ENCODE measurements at places on chromosomes 2 and 18.
A peak's percentile ranks its signal among the peaks of the same experiment; 100 is the strongest.

DNA sequence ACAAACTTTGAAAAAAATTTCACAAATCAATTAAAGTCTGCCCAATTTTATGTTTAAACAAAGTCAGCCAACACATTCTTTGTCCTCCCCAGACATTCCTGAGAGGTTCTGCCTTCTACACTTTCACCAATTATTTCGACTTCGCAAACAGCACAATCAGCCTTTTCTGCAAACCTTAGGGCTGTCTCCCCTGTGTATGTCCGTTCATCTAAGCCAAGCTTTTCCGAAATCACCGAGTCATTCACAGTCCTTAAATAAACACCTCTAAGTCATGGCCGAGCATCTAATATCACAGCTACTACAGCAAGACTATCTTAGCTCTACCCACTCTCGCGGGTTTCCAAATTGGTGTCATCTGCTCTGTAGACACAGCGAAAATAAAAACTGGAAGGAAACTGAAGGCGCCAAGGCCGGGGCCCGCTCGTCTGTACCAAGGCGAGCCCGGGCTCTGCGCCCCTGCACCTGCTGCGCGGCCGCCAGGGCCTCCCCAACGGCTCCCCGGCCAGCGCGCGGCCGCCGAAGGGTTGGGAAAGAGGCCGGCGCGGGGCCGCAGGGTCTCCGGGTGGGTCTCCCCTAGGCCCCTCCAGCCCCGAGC, 730 bp downstream of the ODC1 start:
- DNase-seq = no peak

- DNase-seq = no peak
Measured at GRCh38 chr2:216142540-216142939, 33.4 kb downstream of the XRCC5 start.

DNA sequence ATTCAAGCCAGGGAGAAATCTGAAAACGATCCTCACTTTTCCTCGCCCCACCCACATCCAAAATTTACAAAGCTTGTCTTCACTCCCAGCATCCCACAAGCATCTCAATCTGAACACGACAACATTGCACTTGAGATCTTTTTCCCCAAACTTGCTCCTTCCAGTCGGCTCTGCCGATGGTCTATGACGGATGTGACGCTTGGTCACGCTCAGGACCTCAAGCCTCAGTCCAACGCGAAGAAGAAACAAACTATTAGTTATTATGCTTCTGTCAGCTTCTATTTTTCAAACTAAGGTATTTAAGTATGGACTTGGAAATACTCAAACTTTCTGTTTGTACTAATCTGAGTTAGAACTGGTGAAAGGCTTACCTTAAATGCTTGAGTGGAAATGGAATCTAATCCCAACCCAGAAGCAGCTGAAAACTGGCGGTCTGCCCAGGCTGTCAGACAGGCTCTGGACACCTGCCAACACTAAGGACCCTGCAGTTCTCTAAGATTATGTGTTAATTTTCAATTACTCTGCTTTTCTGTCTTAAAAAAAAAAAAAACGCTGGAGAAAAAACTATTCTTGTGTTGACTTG, 132.1 kb upstream of the DNMT3A start:
- no peak for DNase-seq

- DNase-seq = no peak
Measured at GRCh38 chr2:221726894-221727513, 154.9 kb upstream of the EPHA4 start.

DNA sequence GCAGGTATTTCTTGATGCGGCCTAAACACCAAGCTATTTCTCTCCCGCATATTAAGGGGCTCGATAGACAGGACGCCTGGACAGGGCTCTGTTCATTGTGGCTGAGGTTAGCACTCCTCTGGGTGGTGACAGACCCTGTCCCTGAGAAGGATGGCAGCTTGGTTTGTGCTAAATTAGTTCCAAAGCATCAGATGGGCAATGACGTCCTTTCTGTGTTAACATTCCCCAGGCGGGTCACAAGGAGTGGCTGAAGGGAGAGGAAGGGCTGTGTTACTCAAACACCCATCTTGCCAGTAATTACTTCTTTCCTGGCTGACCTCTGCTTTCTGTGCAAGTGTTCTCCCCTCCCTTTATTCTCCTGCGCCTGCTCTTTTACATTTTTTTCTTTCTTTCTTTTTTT, 75.0 kb downstream of the TMEM247 start:
- no peak for DNase-seq

- no peak for DNase-seq
Measured at GRCh38 chr18:13455960-13456481, 237.5 kb downstream of the LDLRAD4 start.

DNA sequence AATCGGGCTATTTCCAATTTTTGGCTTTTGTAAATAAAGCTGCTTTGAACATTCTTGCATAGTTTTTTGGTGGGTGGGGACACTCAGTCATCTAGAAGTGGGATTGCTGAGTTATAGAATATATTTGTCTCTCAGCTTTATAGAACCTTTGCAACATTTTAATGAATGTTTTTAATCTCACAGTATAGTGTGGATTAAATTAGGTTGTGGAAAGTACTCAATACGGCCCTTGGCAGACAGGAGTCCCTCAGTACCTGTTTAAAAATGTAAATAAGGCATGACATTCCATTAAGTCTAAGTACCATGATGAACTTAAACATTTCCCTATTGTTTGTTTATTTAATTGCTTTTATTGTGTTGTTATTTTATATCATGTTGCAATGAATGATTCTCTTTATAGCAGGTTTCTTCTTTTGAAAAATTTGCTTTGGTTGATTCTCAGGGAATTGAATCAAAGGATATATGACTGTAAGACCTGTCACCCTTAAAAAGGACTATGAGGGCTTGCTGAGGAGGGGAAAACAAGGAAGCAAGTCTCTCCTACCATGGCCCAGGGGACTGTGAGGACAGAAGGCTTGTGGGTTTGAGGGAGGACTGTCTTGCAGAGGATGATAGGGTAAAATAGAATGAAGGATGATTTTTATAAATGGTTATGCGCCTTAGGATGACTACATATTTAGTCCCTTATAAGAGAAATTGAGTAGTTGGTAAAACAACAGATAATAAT, 165.1 kb downstream of the RPIA start:
- DNase-seq = no peak

DNA sequence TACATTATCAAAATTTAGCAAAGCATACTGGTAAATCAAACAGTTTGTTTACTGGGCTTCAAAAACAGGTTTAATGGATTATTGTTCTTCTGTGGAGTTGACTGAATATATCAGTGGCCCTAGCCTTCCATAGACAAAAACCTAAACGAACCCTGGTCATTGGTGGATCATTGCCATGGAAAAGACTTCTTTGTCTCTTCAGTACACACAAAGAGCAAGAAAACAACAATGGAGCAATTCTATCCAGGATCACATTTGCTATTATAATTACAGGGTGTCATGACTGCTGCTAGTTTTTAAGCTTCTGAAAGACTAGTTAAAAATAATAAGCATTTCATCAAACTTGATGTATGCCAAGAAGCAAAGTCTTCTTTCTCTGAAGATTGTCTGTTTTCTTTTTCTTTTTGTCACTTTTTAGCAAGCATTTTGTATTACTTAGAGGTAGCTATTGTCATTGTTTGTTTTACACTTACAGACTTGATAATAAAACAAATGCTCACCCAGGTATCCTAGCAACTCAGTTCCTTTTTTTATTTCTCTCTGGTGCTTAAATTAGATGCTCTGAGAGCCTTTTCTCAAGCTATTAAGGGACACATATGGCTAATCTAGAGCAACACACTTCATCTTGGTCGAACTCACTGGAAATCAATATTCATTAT, 1228.7 kb upstream of the DDX18 start:
- DNase-seq = no peak

DNA sequence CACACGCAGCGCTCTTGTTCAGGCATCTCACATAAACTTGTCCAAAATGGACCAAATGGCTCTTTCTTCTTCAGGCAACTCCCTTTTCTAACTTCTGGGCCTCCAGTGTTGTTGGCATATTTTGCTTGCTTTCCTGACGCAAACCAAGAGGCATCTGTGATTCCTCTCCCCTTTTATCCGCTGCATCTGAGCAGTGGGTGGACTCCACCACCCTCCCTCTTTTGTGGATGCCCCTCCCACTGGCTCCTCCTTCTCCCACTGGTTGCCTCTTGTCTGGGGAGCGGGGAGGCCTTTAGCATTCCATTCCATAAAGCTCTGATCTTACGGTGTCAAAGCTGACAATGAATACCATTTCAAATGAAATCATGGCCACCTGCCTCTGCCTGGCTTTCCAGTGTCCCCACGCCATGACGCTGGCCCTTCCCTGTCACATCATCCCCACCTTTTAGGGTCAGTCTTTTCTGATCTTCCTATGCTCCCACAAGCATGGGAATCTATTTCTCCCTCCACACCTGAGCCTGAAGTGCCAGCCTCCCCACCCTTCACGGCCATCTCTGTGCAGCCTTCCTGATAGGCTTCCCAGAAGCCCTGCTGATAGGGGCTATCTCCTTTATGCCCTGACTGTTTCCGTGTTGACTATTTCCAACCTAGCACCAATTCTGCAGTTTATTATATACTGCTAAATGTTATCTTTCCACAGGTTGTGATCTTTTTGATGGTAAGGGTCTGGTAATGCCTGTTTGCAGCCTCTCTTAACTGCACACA, 51.5 kb downstream of the RPL37A start:
- DNase-seq = no peak

DNA sequence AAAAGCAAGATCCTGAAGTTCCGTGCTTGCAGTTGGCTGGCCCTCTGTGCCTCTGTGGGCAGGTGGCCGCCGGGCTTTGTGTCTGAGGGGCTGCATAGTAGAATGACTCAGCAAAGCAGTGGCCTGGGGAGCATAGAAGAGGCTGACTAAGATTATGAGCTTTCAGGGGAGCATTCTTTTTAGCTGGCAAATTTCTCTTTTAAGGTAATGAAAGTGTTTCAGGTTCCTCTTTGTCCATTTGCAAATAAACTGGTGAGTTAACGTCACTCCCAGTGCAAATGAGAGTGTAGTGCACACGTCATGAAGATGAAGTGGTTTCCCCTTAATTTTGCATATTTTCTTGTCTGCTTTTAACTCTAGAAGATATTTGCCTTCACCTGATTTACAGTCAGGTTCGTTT, 98.6 kb downstream of the BCL2L11 start:
- DNase-seq = no peak

DNA sequence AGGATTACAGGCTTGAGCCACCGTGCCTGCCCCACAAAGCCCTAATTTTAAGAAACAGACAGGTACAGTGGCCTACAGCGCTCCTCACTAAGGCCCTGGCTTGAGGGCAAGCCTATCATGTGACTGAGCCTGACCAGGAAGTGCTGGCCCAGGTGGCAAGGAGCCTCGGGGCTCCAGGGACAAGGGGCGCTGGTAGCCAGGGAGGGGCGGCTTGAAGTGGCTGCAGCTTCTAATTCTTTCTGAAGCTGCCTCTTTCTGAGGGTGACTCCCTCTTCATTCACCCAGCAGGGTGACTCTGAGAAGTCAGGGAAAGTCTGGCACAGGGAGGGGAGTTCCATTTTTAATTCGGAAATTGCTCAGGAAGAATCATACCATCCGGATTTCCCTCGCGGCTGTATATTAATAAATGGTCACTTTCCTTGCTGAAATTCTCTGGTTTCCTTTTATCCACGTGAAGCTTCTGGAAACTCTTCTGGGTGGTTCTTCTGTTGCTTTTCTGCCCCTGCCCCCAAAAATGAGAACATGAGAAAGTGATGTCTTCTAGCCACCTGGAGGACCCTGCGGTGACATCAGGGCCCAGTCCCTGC, 115.7 kb downstream of the FAM210A start:
- DNase-seq = no peak

DNA sequence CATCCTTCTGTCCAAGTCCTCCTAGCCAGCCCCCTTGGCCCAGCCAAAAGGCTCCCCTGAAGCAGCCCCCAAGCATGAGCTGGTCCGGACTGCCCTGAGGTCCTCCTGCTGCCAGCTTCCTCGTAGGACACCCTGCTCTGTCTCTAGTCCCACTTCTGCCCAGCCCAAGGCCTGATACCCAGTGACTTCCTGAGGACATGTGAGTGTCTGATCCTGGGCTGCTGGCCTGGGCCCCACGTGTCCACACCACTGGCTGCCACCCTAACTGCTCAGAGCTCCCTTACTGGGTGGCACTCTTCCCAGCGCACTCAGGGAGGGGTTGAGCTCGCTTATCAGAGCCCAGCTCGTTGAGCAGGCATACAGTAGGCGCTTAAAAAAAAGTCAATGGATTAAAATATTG, 34.4 kb upstream of the PDIA6 start:
- no peak for DNase-seq

DNA sequence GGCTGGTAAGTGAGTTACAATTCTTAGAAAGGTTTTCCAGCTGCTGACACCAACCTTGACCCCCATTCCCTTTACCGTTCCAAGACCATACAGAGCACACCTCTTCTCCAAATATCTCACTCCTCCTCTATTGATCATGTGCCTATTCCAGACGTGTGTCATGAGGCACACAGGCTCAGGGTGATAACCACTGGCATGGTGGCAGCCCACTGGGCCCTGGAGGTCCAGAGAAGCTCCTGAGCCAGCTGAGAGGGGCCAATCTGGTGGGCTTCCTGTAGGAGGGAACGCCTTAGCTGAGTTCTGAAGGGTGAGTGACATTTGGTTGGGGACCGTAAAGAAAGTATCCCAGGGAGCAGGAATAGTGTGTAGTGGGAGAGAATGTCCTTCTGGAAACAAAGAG, 28.3 kb downstream of the ZAP70 start:
- DNase-seq = no peak

- DNase-seq = peak; percentile 29
Measured at GRCh38 chr2:239299218-239299939, 101.4 kb downstream of the HDAC4 start.

DNA sequence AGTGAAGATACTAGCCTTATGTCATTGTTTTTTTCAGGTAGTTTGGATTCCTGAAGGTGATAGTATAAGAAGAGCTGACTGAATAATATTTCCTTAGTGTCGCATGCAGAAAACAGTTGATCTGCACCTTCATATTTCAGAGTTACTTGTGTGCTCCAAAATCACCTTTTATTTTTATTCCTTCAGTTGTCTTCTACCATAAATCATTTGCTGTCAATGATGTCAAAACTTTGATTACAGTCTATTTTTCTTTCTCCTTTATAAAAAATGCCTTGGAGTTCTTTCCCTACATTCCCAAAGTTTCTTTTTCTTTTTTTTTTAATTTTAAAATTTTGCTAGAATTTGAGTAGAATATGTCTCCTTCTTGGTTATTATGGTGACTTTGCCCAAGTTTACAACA, 142.3 kb downstream of the GULP1 start:
- no peak for DNase-seq

DNA sequence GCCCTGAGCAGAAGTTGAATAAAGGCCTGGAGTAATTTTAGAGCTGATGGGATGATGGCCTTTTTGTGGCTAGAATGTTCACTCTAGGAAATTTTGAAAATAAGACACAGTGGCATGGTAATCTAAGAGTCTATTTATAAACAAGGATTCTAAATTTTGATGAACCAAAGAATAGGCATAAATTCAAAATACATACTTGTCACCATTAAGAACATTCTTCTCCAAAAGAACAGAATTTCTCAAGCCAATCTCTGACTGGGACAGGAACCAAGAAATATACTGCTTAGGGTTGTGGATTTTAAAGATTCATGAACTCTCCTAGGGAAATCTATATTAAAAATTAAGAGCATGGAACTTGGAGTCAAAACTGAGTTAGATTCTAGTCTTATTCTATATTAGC, 98.2 kb upstream of the SETBP1 start:
- no peak for DNase-seq

GRCh38 chr2:126994340-126994777, 95.7 kb downstream of the TEX51 start:
- DNase-seq = no peak

GRCh38 chr2:86675511-86676015, 44.5 kb upstream of the RMND5A start:
- no peak for DNase-seq

- DNase-seq = no peak
Measured at GRCh38 chr2:73105511-73105971, 7.2 kb downstream of the RAB11FIP5 start.

- DNase-seq = no peak
Measured at GRCh38 chr2:138267161-138267901, 234.2 kb upstream of the SPOPL start.
